ENCODE measurements at places on chromosomes 3 and 15.

DNA sequence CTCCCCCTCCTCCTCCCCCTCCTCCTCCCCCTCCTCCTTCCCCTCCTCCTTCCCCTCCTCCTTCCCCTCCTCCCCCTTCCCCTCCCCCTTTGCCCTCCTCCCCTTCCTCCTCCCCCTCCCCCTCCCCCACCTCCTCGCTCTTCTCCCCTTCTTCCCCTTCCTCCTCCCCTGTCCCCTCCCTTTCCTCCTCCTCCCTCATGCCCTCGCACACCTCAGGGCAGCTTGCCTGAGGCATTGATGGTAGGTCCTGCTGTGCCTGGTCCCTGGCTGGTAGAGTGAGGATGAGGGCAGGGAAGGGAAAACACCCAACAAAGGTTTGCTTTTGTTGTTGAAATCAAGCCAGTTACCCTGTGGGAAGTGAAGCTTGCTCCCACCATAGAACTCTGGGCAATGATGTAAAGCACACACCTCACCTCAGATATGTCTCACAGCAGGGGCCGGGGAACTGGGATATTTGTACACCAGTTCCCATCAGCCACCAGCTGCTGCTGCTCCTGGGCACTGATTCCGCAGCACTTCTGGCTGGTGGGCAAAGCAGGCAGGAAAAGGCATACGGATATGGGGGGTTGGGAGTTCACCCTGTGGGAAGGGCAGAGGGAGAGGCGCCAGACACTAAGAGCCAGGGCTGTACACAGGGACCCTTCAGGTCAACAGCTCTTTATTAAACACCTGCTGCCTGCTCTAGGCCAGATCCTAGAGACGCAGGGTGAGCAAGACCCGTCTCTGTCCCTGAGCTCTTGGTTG, 13.8 kb downstream of the ISG20 start:
- no peak for DNase-seq

GRCh38 chr3:30407651-30408050, 198.8 kb upstream of the TGFBR2 start:
- no peak for DNase-seq

- no peak for DNase-seq
Observed at GRCh38 chr3:113231827-113232253, 20.5 kb downstream of the BOC start.

GRCh38 chr3:134017490-134017889, 12.2 kb downstream of the SLCO2A1 start:
- no peak for DNase-seq

Data from WTC11 (cell line).